IMR-90 (cell line): ENCODE measurements at places on chromosomes 16 and 17. TPM values are rescaled to one million over a fixed set of nuclear protein-coding genes. Genes with fewer than 3 reads are reported as not detected.

DNA sequence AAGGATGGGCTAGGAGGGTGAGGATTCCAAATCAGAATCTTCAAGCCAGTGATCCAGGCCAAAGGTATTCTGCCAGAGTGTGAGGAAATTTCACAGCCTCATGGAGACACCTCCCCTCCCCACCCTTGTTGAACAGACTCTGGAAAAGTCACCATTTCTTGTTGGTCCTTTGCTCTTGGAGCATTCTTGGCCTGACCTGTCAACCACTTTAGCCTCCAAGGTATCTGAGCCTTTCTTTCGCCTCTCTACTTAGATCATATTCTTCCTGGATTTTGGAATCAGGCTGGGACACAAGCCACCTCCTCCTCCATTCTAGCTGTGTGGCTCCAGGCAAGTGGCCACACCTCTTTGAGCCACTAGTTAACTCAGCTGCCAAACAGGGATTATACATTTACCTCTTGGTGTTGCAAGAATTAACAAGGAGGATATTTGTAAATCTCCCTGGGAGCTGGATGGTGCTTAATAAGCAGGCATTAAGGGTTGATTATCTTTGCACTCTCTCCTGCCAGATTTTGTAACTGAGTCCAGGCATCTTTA, 193.5 kb downstream of the WWOX start:
- no peak overlapping the region for H3K27ac ChIP-seq
- H3K36me3 ChIP-seq: no peaks in the 10 kb centered on the region
- no peak overlapping the region for H3K4me3 ChIP-seq
- no peaks in the 10 kb centered on the region for H3K4me1 ChIP-seq

GRCh38 chr16:49867796-49868668, 12.1 kb upstream of the ZNF423 start:
- H3K27ac ChIP-seq: no peak overlapping the region
- no peak overlapping the region for H3K4me3 ChIP-seq
- no peak for DNase-seq
- no peaks in the 10 kb centered on the region for H3K4me1 ChIP-seq
- H3K36me3 ChIP-seq: no peaks in the 10 kb centered on the region

GRCh38 chr16:47625115-47625567, 164.0 kb downstream of the PHKB start:
- H3K27me3 ChIP-seq: no peaks in the 10 kb centered on the region
- H3K36me3 ChIP-seq: no peaks in the 10 kb centered on the region
- H3K4me1 ChIP-seq: no peaks in the 10 kb centered on the region
- H3K27ac ChIP-seq: no peak overlapping the region

GRCh38 chr17:77145612-77146245, 5.0 kb downstream of the SEC14L1 start:
- peak; percentile 76 for DNase-seq
- H3K36me3 ChIP-seq: peaks cover 33% of the 10 kb centered on the region
- no peaks in the 10 kb centered on the region for H3K27me3 ChIP-seq
- H3K4me3 ChIP-seq: no peak overlapping the region

GRCh38 chr16:23914946-23915530, 79.3 kb downstream of the PRKCB start:
- H3K4me3 ChIP-seq: no peak overlapping the region
- no peak overlapping the region for H3K27ac ChIP-seq
- no peaks in the 10 kb centered on the region for H3K27me3 ChIP-seq
- H3K4me1 ChIP-seq: no peaks in the 10 kb centered on the region
- H3K36me3 ChIP-seq: no peaks in the 10 kb centered on the region

GRCh38 chr16:31402687-31403086, 9.6 kb downstream of the ITGAD start:
- H3K27ac ChIP-seq: no peak overlapping the region
- H3K36me3 ChIP-seq: no peaks in the 10 kb centered on the region
- H3K4me3 ChIP-seq: no peak overlapping the region
- DNase-seq: no peak

GRCh38 chr17:80872001-80872500, 119.6 kb upstream of the CHMP6 start:
- H3K4me1 ChIP-seq: peaks cover 16% of the 10 kb centered on the region
- no peak overlapping the region for H3K27ac ChIP-seq
- no peak for DNase-seq
- no peak overlapping the region for H3K4me3 ChIP-seq
- H3K36me3 ChIP-seq: peaks cover 10% of the 10 kb centered on the region

The SPAG7 gene
- total RNA-seq: 50.2 and 52.2 TPM in 2 replicates

The CDK10 gene
- 18.6 and 19.5 TPM in 2 replicates for total RNA-seq

The RTN4RL1 gene
- under 0.01 TPM in 2 replicates for total RNA-seq

The CDK12 gene
- 27.1 and 31.1 TPM in 2 replicates for total RNA-seq

The TPSB2 gene
- total RNA-seq: not detected in 2 replicates

The PDP2 gene
- total RNA-seq: 12.5 and 16.8 TPM in 2 replicates

The CNGB1 gene
- not detected in 2 replicates for total RNA-seq
